ENCODE measurements at places on chromosomes 1 and 21. TPM values are rescaled to one million over a fixed set of nuclear protein-coding genes. Genes with fewer than 3 reads are reported as not detected.

GRCh38 chr1:8351693-8352470, 34.0 kb downstream of the SLC45A1 start:
- DNase-seq, result no peak

DNA sequence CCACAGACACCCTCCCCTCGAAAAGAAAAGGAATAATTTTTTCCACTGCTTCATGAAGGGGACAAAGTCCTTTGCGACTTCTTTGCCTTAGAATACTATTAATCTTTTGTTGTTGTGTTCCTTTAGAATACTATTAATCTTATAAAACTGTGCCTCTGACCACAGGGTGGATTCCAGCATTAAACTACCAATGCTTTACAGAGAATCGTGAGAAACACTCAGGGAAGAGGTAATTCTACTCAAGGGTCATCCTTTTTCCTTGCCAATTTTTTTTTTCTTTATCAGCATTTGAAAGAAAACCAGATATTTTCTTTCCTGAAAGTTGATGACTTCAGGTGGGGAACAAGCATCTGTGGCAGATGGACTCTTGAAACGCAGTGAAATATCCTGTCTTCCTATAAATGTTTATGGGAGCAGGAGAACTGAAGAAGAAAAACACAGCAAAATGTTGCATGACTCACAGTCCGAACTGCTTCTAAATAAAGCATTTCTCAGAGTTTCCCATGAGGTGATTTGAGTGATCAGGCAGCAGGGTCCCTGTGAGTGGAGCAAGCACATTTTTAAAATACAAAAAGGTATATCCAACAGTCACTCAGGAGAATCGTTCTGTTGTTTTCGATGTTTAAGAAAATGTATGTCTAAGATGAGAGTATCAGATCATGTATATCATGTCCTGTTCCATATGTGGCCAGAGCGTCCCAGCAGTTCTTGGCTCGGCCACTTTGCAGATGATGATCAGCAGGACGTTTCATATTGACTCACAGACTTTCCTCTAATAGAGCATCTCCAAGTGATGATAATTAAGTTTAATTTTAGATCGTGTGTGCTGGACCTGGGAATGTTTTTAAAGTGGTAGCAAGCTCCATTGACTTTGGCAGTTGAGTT, 154.2 kb upstream of the RUNX1 start:
- DNase-seq, result no peak

DNA sequence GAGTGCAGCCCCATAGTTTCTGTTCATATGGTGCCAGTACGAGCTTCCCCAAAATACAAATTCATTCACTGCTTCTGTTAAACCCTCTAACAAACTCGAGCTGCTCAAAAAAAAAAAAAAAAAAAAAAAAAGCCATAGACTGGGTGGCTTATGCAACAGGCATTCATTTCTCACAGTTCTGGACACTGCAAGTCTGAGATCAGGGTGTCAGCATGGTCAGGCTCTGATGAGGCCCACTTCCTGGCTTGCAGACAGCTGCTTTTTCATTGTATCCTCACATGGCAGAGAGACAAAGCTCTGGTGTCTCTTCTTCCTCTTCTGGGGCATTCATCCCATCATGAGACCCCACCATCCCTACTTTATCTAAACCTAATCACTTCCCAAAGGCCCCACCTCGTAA, 121.6 kb downstream of the PTBP2 start:
- DNase-seq, result no peak

DNA sequence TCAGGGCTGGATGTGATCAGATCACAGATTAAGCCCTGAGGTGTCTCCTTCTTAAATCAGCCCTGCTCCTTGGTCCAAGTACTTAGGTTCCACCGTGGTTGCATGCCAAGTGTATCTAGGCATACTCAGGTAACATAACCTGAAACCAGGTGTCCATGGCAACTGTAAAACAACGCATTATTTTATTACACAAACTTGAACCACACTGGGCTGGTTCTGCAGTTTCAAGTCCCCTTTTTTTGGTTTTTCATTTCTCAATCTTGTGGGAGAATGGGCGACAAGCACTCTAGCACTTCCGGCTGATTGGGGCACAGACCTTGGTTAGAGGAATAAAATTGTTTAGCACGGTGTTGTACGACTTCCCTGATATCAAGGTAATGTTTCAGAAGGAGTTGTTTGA, 65.2 kb downstream of the GBP6 start:
- no peak for DNase-seq

Gene ATP1A1
- 481 TPM for total RNA-seq

- DNase-seq, result no peak
Measured at GRCh38 chr1:113007706-113008364, 51.8 kb upstream of the SLC16A1 start.

- DNase-seq, result no peak
Measured at GRCh38 chr1:199657449-199657848, 370.1 kb upstream of the NR5A2 start.

Gene CD1E
- total RNA-seq, result 6.1 TPM

GRCh38 chr1:230878591-230878990, 10.3 kb upstream of the C1orf198 start:
- DNase-seq, result peak; percentile 91

Gene SPATA46
- not detected for total RNA-seq

GRCh38 chr21:16250273-16250672, 520.5 kb downstream of the USP25 start:
- DNase-seq, result no peak

Gene SERPINC1
- total RNA-seq, result not detected

GRCh38 chr1:42279055-42279454, 56.0 kb downstream of the FOXJ3 start:
- DNase-seq, result no peak

- no peak for DNase-seq
Measured at GRCh38 chr1:163170331-163170730, 32.4 kb downstream of the RGS5 start.

Gene IL24
- not detected for total RNA-seq

GRCh38 chr1:79232818-79233217, 226.3 kb upstream of the ADGRL4 start:
- DNase-seq, result no peak

- DNase-seq, result no peak
Measured at GRCh38 chr1:2969845-2970291, 51.4 kb upstream of the ACTRT2 start.

Gene CRP
- 0.52 TPM for total RNA-seq

Gene ORC1
- total RNA-seq, result 0.63 TPM

Gene CHIT1
- 8.3 TPM for total RNA-seq

GRCh38 chr1:233960386-233960785, 55.9 kb downstream of the SLC35F3 start:
- DNase-seq, result no peak

Gene PADI6
- total RNA-seq, result not detected

Gene SLC45A3
- total RNA-seq, result 2.1 TPM

DNA sequence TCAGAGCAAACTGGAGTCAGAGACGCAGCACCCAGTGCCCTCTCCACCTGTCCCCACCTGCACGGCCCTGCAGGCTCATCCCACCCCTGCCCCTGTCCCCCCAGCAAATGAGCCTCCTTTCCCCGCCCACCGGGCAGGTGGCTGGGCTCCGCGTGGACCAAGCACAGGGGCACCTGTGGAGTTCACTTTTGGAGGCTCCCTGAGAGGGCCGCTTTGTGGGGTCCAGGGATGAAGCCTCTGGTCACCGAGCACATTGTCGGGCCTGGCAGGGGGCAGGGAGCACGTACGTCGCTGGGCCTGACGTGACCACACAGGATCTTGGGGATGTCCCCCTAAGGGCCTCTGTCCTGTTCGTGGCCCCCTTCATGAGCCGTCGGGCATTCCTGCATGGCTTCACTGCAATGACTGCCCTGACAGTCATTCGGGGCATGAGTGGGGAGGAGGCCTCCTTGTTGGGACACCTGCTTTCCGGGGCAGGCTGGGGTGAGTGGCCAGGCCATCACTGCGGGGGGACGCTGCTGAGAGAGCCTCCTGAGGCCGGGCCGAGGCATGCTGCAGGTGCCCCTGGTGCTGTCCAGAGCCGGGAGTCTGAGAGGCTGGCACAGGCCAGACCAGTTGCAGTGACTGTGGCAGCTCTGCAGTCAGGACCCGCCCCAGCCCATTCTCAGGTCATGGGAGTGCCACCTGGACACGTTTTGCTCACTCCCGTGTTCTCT, 19.7 kb downstream of the SLX9 start:
- DNase-seq, result no peak

DNA sequence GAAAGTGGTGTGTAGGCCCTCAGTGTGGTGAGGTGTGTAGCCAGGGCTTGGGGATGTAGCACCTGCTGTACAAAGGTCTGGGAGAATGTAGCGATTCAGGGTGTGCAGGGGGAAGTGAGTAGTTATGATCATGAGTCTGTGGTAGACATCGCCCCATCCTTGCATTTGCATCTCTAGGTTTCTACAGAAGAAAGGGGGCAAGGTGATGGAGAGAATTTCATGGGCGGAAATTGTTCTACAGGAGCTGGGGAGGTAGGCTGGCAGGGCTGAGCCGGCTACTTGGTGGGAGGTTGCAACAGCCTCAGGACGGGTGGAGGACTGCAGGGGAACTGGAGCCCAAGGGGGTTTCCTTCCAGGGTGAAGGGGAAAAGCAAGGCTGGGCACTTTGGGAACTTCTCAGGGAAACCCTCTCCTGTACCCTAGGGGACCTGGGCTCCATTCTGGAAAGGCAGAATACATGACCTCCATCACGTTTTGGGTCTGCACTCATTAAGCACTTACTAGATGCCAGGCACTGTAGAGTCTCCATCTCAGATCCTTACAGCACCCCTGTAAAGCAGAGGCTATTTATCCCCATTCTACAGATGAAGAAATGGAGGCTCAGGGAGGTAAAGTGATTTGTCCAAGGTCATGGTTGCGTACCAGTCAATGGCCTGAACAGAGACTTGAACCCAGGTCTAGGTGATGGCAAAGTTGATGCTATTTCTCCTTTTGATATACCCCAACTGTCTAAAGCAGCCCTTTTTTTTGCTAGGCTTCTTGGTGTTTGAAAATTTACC, 14.5 kb upstream of the TNFRSF1B start:
- no peak for DNase-seq

Gene GPR37L1
- total RNA-seq, result not detected

DNA sequence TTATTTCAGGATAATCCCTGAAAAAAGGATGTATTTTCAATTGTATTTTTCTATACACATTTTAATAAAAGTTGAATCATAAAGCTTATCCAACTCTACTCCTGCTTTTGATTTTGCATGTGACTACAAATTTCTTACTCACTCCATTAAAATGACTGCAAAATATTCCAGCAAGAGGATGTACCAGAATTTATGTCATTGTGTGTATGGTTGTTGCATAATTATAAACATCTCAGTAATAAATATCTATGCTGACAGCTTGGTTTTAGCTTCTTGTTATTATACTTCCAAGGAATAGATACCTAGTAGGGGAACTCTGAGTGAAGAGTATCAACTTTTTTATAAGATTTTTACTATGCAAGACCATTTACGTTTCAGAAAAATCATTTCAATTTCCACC, 463.2 kb upstream of the RUNX1 start:
- DNase-seq, result no peak

GRCh38 chr1:4975856-4976255, 321.4 kb downstream of the AJAP1 start:
- DNase-seq, result peak; percentile 48

Gene TMEM240
- total RNA-seq, result 2.0 TPM

DNA sequence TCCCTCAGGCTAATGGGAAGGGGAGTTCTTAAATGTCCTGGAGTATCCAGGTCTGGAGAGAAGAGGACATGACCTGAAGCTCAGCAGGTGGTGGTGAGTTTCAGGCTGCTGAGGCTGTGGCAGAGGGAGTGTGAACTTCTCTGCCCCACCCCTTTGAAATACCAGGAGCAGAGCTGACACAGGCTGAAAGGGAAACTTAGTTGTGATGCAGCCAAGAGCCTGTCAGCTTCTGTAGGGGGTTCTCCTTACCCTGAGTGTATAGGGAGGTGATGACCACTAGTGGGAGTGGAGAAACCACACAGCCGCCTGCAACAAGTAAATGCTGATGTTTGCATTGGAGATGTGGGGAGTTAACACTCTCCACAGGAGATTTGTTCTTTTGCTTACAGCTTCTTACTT, 152.3 kb downstream of the FCRL5 start:
- no peak for DNase-seq

DNA sequence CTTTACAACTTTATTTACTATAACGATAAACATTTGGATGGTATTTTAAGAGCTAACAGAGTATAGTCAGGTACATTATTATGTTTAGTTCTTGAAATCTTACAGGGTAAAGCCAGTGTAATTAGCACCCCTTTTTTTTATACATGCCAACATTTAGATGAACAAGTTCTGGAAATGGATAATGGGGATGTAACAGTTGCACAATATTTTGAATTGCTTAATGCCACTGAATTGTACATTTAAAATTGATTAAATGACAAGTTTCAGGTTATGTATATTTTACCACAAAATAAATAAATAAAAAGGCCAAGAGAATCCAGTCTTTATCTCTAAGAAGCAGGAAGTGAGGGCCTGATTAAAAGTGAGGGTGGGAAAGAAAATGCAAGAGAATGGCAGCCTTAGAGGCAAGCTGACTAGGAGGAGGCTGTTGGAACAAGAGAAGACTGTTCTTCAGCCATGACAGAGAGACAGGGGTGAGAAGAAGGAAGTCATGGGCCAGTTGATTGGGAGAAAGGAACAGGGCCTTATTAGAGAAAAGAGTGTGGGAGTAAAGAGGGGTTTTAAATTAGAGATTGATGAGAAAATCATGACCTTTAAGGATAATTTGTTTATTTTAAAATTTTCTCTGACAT, 49.9 kb upstream of the TNFSF18 start:
- DNase-seq, result no peak

DNA sequence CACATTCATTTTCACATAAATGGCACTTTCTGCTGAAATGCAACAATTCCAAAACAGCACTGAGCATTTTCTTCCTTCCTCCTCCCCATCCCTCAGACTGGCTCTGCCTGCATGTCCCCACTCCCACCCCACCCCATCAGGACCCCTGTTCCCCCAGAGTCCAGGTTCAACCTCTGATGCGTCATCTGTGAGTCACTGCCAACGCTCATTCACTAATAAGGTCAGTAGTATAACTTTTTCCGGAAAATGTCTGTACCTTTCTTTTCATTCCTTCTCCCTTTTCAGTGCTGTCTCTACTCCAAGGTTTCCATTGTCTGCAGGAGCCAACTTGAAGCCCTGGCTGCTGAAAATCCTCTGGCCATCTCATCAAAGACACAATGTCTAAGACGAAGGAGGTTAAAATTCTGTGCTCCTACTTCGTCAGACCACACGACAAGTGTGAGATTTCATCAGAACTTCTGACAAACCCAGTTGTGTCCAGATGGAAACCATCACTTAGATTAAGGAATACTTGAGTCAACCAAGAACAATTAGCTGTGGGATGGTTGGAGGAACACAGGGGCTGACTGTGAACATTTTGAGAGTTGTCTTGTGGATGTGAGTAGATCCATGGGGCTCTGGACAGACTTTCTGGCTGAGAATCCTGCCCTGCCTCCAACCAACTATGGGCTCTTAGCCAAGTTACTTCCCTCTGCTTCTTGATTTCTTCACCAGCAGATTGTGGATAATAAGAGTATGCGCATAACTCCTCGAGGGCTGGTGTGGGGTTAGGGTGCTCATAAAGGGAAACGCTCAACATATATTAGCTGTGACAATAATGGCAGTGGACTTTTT, 35.6 kb upstream of the UTS2 start:
- DNase-seq, result peak; percentile 32

DNA sequence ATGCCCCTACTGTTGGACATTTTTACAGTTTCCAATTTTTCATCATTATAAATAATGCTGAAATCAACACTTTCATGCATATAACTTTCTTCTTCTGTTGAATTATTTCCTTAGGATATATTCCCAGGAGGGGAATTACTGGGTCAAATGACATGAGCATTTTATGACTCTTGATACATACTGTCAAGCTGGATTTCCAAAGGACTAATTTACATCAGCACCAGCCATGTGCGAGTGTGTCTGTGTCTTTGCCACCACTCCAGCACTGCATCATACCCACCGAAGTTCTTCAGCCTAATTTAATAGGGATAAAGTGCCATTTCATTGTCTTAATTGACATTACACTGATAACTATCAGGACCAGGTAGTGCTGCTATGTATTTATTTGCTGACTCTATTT, 146.7 kb downstream of the CSMD2 start:
- DNase-seq, result no peak

Gene DPT
- total RNA-seq, result 31.8 TPM

All from lower leg skin (tissue), 4 donors.